ENCODE measurements at places on chromosomes 12 and 14. TPM values are rescaled to one million over a fixed set of nuclear protein-coding genes. Genes with fewer than 3 reads are reported as not detected.

The CBLN3 gene
- total RNA-seq, result 1.6 TPM

The COL2A1 gene
- not detected for total RNA-seq

The SLC2A3 gene
- 94.7 TPM for total RNA-seq

The SELPLG gene
- 0.68 TPM for total RNA-seq

The SRGAP1 gene
- 2.6 TPM for total RNA-seq

The CPNE6 gene
- not detected for total RNA-seq

The GARIN6 gene
- not detected for total RNA-seq

The KRT82 gene
- not detected for total RNA-seq

The CPM gene
- total RNA-seq, result 0.83 TPM

The USP44 gene
- total RNA-seq, result 0.38 TPM

The SLCO1B3 gene
- total RNA-seq, result not detected

The SYCP3 gene
- total RNA-seq, result 0.08 TPM

The CLEC1B gene
- not detected for total RNA-seq

The RHEBL1 gene
- 0.60 TPM for total RNA-seq

The MGP gene
- 26.6 TPM for total RNA-seq

The PLEKHG7 gene
- not detected for total RNA-seq

The LAG3 gene
- not detected for total RNA-seq

The C12orf60 gene
- 1.3 TPM for total RNA-seq

The STAB2 gene
- total RNA-seq, result not detected

The TMPRSS12 gene
- total RNA-seq, result not detected

Data from smooth muscle cell of the coronary artery (primary cell).